ENCODE measurements at places on chromosomes 7 and 10.
A peak's percentile ranks its signal among the peaks of the same experiment; 100 is the strongest.

GRCh38 chr10:101785801-101786200 is 2.6 kb upstream of the NPM3 start:
- no peak for DNase-seq

GRCh38 chr7:7695111-7695817 is 23.1 kb downstream of the RPA3 start:
- DNase-seq = no peak

- no peak for DNase-seq
Observed at GRCh38 chr10:26064106-26064505, 130.1 kb downstream of the MYO3A start.

- peak; percentile 52 for DNase-seq
Observed at GRCh38 chr7:20647908-20648776, 32.7 kb downstream of the ABCB5 start.

- DNase-seq = no peak
Observed at GRCh38 chr10:75600833-75601232, 169.4 kb downstream of the LRMDA start.

GRCh38 chr10:21329995-21330627 is 195.4 kb downstream of the SKIDA1 start:
- DNase-seq = no peak

DNA sequence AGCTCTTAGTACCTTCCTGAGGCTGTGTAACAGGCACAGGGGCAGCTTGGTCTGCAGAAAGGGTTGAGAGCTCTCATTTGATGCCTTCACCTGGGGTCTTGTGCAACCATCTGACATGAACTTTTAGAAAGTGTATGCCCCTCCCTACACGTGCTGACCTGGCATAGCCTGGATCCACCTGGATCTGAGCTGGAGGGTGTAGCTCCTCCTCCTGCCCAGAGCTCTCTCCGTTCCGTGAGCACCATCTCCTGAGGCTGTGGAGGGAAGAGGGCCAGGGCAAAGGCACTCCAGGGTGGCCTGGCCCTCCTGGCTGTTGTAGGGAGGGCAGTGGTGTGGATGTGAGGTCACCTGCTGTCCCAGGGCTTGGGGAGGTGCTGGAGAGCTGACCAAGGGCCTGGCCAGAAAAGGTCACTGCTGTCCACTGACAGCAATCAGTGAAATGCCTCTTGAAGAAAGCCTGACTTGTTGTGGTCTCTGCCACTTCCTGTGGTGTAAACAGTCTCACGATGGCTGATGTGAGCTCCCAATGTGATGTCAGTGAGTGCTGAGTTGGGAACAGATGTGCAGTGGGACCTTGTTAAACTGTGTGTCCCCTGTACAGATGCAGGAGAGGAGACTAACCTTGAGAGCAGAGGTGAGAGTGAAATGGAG is 23.0 kb downstream of the AMZ1 start:
- no peak for DNase-seq

DNA sequence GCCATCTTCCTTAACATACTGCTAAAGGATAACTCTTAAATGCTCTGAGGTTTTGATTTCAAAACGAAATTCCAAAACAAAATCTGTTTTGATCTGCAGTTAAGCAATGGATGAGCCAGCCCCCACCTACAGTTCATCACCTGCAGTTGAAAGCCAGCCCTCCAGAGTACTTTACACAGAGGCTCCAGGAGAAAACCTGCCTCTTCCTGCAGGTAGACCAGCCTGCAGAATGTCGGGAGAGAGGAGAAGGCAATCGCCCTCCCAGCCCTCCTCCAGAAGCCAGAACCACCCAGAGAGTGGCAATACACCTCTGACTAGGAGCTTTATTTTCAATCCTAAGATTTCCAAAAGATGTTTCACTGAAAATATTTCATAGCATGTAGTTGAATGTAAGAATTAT is 798.1 kb downstream of the GATA3 start:
- DNase-seq = no peak

GRCh38 chr7:76236224-76236623 is 34.5 kb downstream of the SRRM3 start:
- DNase-seq = no peak

GRCh38 chr10:101446071-101446470 is 92.1 kb downstream of the BTRC start:
- DNase-seq = no peak

DNA sequence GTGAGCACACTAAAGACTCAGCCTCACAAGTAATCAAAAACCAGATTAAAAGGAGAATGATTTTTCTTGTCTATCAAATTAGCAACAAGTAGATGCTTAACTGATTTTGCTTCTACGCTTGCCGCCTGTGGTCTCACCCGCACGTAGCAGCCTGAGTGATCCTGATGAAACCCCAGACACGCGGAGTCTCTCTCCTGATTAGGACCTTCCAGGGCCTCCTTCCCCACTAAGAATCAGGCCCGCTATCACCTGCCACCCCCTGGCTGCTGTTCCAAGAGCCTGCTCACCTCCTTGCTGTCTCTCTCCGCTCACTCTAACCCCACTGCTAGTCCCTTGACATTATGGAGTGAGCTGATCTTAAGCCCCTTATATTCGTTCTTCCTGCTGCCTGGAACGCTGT is 325.9 kb upstream of the NRP1 start:
- no peak for DNase-seq

- DNase-seq = no peak
Observed at GRCh38 chr10:12602521-12602920, 253.2 kb downstream of the CAMK1D start.

GRCh38 chr7:122143751-122144711 is at the start of gene AASS:
TSS of gene AASS (minus strand) at chr7:122144249. CDS start at chr7:122133726, 10,523 bp downstream.
- peak; percentile 87 for DNase-seq

DNA sequence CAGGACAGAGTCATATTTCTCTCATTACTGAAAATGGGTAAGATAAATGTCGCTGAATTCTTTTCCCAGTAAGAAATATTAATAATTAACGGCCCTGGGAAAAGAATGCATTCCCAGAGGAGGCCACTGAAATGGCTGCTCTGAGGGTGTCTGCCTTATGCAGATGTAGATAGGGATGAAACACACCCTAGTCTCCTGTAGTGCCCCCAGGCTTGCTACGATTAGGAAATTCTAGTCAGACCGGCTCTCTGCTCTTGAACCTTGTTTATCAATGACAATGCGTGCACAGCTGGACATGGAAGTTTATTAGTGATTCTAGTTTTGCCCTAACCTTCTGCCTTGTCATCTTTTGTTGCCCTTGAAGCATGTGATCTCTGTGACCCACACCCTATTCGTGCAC is 291.1 kb downstream of the ZNF248 start:
- no peak for DNase-seq

- no peak for DNase-seq
Observed at GRCh38 chr7:106048706-106049020, 63.4 kb downstream of the SYPL1 start.

DNA sequence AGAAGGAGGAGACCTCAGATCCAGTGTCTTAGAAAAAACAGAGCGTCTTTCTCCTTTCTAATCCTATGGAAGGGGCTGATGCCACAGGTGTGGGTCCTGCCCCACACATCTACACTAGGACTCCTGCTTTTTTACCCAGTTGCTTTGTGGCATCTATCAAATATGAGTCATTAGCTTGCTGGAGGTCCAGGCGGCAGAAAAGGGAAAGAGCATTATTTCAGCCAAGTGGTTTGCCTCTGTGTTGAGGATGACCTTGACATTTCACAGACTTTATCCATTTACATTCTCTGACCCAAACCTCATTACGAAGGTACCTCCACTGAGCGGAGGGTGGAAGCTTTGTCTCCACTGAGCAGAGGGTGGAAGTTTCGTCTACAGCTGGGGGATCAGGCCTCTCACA is 308.4 kb upstream of the KLF6 start:
- DNase-seq = no peak

Measured in NCI-H1105 treated with DMSO at 0.1 percent for 48 hours (cell line).